ENCODE measurements at places on chromosomes 2 and 18.

DNA sequence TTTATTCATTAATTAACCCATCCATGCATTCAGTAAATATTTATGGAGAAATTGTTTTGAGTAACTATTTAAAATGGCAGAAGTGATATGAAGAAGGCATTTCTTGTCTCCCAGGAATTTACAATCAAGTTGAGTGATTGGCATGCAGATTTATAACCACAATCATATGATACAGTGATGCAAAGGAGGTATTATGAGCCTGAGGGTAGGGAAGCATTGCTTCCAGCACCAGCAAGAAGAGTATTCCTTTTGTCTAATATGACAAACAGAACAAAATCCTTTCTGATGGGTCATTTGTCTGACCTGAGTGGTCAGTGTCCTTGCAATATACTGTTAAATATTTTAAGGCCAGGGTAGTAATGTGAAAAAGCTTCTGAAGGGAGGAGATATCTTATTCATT is 244.2 kb upstream of the RGPD4 start:
- no peak for DNase-seq

- no peak for DNase-seq
Observed at GRCh38 chr2:83368916-83369315, 1090.2 kb downstream of the SUCLG1 start.

DNA sequence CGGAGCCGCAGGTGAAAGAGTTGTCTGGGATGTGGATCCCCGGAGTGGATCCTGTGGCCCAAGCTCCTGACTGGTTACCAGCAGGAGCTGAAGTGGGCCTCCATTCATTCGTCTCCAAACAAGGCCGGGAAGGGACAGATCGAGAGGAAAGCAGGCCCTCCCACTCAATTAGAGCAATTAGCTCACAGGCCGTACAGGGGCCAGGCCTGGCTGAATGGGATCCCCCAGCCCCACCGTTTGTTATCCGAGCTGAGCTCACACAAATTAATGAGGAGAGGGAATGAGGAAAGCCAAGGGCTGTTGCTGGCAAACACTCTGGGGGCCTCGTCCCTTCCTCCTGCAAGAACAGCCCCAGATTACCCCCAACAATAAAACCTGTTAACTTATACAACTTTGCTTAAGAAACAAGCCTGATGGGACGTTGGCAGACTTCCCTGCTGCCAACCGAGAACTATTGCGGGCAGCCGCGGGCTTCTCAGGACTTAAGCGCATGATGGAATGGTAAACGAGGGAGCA is 338.0 kb downstream of the BCL11A start:
- DNase-seq: no peak

- no peak for DNase-seq
Observed at GRCh38 chr2:46284796-46285195, 12.4 kb upstream of the EPAS1 start.

GRCh38 chr18:11304928-11305327 is 155.6 kb upstream of the PIEZO2 start:
- no peak for DNase-seq

DNA sequence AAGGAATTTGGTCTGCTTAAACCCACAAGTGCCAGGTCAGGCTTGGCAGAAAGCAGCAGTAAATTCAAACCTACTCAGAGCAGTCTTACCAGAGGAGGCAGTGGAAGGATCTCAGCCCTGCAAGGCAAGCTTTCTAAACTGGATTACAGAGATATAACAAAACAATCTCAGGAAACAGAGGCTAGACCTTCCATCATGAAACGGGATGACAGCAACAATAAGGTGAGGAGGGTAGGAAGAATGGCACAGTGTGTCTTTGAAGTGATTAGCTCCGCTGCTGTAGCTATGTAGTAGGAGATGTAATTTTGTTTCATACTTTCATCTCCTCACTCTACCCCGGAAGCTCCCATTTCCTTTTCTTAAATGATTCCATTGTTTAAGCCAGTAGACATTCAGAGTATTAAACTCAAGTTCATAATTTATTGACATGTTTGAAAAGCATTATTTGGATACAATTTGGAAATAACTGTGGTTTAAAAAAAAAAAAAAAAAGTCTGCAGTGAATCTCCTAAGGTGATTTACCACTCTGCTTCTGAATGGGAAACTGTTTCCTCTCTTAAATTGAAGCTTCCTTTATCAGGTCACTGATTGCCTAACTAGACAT is 29.4 kb upstream of the DYSF start:
- no peak for DNase-seq

DNA sequence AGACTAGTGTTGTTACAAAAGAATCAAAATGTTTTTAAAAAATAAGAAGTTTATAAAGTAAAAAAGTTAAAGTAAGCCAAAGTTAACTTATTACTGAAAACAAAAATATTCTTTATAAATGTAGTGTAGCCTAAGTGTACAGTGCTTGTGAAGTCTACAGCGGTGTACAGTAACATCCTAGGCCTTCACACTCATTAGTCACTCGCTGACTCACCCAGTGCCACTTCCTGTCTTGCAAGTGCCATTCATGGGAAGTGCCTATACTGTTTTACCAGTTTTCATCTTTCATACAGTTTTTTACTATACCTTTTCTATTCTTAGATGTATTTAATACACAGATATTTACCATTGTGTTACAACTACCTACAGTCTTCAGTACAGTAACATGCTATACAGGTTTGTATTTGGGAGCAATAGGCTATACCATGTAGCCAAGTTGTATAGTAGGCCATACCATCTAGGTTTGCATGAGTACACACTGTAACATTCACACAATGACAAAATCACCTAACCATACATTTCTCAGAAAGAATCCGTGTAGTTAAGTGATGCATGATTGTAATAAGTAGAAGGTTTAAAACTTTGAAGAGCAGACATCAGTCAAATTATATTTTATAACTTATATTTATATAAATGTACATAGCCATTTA is 13.4 kb downstream of the SERPINB7 start:
- DNase-seq: peak; percentile 19

DNA sequence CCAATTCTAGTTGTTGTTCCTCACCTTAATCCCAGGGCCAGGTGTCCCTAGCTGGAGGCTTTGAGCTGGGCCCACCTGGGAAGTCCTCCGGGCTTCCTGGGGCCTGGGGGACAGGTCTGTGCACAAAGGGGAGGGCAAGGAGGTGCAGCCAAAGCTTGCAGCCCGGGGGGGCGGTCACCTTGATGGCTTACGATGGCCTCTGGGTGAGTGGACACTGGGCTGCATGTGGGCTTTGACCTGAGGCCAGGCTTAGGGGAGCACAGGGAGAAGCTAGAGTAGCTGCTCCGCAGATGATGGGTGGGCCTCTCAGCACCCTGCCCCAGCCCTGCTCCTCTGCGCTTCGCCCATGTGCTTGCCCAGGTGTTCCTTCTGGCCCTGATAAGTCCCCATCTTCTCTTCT is 41.8 kb upstream of the HAAO start:
- no peak for DNase-seq

GRCh38 chr2:233025706-233026105 is 6.8 kb upstream of the NEU2 start:
- no peak for DNase-seq

- no peak for DNase-seq
Observed at GRCh38 chr18:24987303-24988252, 364.4 kb downstream of the ZNF521 start.

- DNase-seq: peak; percentile 36
Observed at GRCh38 chr2:237726401-237726830, 72.2 kb upstream of the RBM44 start.

DNA sequence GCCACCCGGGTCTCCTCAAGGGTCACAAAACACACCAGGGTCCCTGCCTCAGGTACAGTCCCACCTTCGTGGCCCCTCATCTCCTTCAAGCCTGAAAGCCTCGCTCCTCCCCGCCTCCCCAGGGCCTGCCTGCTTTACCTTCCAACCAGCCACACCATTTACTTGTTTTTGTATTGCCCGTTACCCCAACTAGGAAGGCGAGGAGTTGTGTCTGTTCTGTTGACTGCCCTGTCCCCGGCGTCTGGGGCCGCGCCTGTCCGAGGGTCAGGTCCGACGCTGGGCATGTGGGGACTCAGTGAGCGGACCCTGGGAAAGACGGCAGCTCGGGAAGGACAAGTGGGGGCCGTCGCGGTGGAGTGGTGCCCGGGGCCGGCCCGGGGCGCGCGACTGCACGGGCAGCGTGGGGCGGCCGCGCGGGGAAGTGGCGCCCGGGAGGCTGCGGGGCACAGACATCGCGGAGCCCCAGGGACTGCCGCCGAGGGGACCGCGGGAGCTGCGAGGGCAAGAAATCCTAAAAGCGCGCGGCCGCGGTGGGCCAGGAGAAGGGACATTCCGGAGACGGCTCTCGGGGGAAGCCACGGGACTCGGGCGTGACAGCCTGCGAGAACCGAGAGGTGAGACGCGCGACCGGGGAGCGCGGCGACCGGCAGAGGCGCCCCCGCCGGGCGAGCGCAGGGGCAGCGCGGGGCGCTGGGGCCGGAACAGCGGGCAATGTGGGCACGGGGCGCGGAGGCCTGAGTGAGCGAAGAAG is 797 bp upstream of the GRHL1 start:
- DNase-seq: peak; percentile 28

GRCh38 chr2:124318913-124319312 is 293.8 kb downstream of the CNTNAP5 start:
- no peak for DNase-seq

DNA sequence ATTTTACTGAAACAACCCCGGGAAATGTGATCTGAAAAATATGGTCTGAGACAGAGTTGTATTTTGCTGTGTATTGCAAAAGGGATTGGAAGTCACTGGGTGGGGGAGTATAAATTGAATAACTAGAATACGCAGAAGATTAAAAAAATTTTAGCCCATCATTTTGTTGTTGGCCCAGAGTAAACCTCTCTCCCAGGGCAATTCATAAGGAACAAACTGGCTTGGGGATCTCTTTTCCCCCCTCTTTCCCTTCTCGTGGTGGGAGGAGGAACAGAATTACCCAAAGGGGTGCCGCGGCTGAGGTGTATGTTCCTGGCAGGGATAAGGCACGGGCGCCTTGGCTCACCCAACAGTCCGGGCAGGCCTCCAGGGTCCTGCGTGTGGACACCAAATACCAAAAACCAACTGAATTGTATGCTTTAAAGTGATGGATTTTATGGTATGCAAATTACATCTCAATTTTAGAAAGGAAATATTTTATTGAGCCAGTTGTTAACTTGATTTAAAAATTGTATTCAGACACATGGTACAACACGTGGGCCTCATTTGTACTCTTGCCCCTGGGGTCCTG is 121.2 kb upstream of the SPRED2 start:
- no peak for DNase-seq

- peak; percentile 66 for DNase-seq
Observed at GRCh38 chr2:47016172-47016913, 100.7 kb upstream of the MCFD2 start.

DNA sequence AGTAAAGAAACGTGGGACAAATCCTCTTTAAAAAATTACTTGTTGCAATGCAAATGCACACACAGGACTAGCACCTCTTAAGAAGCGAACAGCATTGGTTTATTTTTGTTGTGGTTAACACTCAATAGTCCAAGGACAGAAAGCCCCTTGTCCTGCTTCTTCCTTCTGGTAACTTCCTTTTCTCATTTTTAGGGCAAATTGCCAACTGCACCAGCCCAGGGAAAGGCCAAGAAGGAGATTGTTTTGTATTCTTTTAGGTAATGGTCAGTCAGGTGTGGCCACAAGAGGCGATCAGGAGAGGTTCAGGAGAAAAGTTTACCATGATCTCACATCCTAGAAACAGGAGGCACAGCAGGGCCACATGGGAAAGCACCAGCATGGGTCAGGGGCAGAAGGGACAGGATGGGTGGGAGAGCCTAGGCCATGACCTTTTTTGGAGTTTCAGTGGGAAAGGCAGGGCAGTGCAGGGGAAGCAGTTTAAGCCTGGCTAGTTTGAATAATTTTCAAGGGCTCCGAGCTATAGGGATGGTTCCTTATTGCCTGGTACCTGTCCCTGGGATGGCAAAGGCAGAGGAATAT is 73.0 kb downstream of the CHRNA1 start:
- DNase-seq: no peak

DNA sequence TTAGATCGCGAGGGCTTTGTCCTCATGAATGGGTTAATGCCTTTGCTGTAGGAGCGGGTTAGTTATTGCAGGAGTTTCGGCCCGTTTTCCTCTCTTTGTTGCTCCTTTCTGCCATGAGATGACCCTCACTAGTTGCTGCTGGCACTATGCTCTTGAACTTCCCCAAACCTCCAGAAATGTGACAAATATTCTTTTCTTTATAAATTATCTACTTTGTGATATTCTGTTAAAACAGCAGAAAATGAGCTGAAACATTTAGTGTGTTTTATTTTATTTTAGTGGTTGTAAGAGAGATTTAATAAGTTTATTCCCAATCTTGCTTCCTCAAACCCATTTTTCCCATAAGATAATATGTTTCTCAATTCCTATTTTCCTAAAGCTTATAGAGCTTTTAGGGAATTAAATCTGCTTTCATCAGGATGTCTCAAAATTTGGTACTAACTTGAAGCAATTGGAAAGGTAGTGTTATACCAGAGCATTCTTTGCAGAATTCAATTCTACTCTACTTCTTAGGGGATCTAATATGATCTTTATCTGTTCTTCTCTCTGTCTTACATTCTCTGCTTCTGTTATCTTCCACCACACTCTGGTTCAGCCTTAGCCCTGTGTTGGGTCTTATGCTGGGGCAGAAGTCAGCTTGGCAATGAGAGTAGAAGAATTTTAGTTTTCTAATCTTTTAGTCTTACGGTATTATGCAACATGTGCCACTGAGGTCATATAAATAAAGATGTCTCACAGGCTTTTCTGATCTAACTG is 23.1 kb downstream of the DDX1 start:
- peak; percentile 70 for DNase-seq

DNA sequence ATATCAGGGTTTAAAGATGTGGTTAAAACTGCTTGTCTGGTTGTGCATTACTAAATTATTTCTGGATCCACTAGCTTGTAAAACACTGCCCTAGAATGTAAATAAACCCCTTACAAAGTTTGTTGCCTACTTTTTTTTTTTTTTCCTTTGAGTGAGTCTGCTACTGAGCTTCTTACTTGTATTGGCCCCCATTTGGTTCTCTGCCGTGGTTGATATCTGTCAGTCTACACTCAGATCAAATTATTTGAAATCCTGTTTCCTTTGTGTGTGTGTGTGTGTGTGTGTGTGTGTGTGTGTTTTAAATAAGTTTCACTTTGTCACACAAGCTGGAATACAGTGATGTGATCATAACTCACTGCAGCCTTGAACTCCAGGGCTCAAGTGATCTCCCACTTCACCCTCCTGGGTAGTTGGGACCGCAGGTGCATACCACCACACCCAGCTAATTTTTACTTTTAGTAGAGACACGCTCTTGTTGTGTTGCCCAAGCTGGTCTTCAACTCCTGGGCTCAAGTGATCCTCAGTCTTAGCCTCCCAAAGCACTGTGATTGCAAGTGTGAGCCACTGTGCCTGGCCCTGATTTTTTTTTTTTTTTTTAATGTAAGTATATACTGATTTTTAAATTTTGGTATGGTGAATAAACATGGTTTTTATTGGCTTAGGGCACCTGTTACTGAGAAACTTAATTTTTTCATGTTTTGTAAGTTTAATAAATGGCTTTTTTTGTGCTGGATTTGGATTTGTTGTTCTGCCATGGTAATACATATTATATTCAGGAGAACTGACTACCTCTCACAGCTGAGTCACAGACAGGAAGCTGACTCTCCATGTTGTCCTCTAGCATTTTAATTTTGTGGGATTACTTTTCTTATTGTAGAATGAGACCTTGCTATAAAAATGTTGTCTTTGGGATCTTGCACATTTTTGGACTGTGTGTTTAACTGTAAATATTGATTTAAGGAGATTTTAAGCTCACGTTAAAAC is 48.5 kb downstream of the MAP4K4 start:
- DNase-seq: no peak

GRCh38 chr2:28415715-28416114 is 23.1 kb downstream of the FOSL2 start:
- no peak for DNase-seq

- DNase-seq: no peak
Observed at GRCh38 chr18:58552896-58553295, 76.0 kb downstream of the ALPK2 start.

GRCh38 chr18:44079606-44080005 is 601.1 kb upstream of the SETBP1 start:
- DNase-seq: peak; percentile 65
